Thyroid gland (tissue), 4 donors: ENCODE measurements at places on chromosomes 4 and X. TPM values are rescaled to one million over a fixed set of nuclear protein-coding genes. Genes with fewer than 3 reads are reported as not detected.

TLR1 gene
- 6.5 TPM for total RNA-seq

FGF5 gene
- not detected for total RNA-seq

GRCh38 chr4:147421456-147421855, 59.4 kb upstream of the EDNRA start:
- DNase-seq, result no peak

PLXNB3 gene
- 2.0 TPM for total RNA-seq

DMRTC1B gene
- total RNA-seq, result 2.8 TPM

DNA sequence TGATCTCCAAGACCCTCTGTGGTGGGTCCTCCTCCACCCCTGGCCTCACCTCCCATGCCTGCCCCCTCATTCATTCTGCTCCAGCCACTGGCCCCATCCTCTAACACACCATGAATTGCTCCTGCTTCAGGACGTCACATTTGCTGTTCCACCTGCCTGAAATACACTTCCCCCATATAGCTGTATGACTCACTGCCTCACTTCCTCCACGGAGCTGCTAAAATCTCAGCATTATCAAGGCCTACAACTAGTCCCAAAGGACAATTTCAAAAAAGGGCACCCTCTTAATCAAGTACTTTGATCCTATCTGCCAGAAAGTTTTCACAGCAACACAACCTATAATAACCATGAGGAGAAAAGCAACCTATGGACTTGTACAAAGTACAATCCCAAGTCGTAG, 43.6 kb upstream of the PHOX2B start:
- DNase-seq, result no peak
